ENCODE measurements at places on chromosomes 4 and X. TPM values are rescaled to one million over a fixed set of nuclear protein-coding genes. Genes with fewer than 3 reads are reported as not detected.
A peak's percentile ranks its signal among the peaks of the same experiment; 100 is the strongest.

ADGRG2 gene
- 1.1 TPM for total RNA-seq

GRCh38 chr4:111712093-111712677 is 433.1 kb upstream of the FAM241A start:
- DNase-seq, result no peak
- H3K4me3 ChIP-seq, result no peak overlapping the region
- no peaks in the 10 kb centered on the region for H3K27me3 ChIP-seq
- no peak overlapping the region for H3K27ac ChIP-seq
- H3K36me3 ChIP-seq, result no peaks in the 10 kb centered on the region

PAGE1 gene
- total RNA-seq, result not detected

DNA sequence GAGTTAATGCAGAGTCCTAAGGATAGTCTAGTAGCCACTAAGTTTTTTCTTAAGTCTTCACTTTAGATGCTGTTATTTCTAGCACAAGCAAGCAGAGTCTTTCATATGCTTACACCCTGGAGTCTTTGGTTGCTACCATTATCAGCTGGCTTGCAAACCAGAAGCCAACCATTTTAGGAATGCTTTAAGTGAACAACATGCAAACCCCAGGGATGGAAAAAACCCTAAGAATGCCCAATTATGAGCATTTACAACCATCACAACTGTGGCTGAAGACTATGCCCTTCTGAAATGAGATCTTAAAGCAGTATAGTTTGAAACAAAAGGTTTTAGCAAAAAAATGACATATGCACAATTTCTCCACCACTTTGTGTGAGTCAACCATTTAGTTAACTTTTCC is 6.6 kb downstream of the MID1IP1 start:
- H3K4me3 ChIP-seq, result no peak overlapping the region
- H3K4me1 ChIP-seq, result no peaks in the 10 kb centered on the region
- no peak for DNase-seq

DNA sequence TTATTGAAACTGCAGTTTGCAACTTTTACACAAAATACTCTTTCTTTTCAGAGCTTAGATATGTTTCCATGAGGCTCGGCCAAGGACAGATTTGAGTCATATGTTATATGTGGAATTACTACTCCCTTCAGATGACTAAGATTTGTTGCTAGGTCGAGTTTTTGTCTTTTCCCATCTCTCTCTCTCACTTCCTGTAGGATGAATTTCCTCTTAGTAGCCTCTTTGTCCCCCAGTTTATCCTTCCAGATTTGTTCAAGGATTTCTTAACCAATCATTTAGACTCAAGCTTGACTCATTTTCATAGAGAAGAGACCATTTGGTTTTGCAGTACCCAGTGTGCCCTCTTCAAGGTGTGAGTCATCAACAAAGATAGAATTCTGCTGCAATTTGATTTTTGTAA is 209.2 kb downstream of the GLUD2 start:
- no peak overlapping the region for H3K27ac ChIP-seq
- no peaks in the 10 kb centered on the region for H3K36me3 ChIP-seq
- DNase-seq, result no peak
- H3K4me1 ChIP-seq, result no peaks in the 10 kb centered on the region

SASH3 gene
- total RNA-seq, result 4.2 TPM

GRCh38 chr4:102429553-102429952 is 71.6 kb upstream of the NFKB1 start:
- H3K27me3 ChIP-seq, result no peaks in the 10 kb centered on the region
- DNase-seq, result no peak
- no peak overlapping the region for H3K4me3 ChIP-seq
- H3K4me1 ChIP-seq, result peaks cover 2% of the 10 kb centered on the region
- H3K27ac ChIP-seq, result no peak overlapping the region
- H3K36me3 ChIP-seq, result no peaks in the 10 kb centered on the region

SNCA gene
- total RNA-seq, result 16.3 TPM

DNA sequence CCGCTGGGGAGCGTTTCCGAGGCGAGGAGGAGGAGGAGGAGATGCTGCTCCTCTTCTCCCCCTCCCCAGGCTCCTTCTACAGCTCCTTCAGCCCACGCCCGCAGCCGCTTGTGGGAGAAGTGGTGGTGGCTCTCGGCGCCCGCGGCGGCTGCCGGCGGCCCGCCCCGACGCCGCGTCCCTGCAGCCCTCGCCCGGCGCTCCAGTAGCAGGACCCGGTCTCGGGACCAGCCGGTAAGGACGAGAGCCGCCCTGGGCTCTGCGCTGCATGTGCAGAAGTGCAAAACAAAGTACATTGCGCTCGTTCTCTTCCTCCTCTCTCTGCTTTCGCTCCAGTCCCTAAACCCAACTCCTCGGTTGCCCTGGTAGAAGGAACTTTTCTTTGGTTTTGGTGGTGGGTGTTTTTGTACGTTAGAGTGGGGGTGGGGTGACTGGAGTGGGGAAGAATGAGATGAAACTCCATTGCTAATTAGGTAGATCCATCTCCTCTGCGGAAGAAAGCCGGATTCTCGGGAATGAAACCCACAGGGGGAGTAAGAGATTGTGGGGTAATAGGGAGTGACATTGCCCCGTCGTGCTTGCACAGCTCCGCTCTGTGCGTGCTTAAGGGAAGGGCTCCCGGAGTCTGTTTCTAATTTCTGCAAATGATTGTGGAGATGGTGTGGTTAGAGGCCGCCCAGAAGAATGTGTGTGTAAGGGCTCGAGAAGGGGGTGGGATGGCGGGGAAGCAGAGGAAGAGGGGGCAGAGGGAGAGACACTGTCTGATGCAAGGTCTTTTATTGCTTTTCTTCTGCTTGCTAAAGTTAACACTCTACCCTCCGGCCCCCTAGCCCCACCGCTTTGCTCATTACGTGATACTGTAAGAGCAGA is 677 bp downstream of the PTPN13 start:
- H3K4me1 ChIP-seq, result peaks cover 70% of the 10 kb centered on the region
- H3K4me3 ChIP-seq, result peak overlapping the region; percentile 78
- no peak for DNase-seq
- peak overlapping the region; percentile 93 for H3K27ac ChIP-seq
- H3K36me3 ChIP-seq, result no peaks in the 10 kb centered on the region
- no peaks in the 10 kb centered on the region for H3K27me3 ChIP-seq

INPP4B gene
- 49.7 TPM for total RNA-seq

GLUD2 gene
- 0.23 TPM for total RNA-seq
